ENCODE measurements at places on chromosomes 12 and 14.

- DNase-seq = no peak
Measured at GRCh38 chr14:50272498-50272897, 39.5 kb downstream of the L2HGDH start.

- no peak for DNase-seq
Measured at GRCh38 chr14:36785511-36785910, 123.9 kb downstream of the PAX9 start.

- DNase-seq = no peak
Measured at GRCh38 chr14:38790916-38791315, 312.1 kb downstream of the SEC23A start.

GRCh38 chr14:68685419-68686204 is 107.3 kb downstream of the ZFP36L1 start:
- peak; percentile 67 for DNase-seq

DNA sequence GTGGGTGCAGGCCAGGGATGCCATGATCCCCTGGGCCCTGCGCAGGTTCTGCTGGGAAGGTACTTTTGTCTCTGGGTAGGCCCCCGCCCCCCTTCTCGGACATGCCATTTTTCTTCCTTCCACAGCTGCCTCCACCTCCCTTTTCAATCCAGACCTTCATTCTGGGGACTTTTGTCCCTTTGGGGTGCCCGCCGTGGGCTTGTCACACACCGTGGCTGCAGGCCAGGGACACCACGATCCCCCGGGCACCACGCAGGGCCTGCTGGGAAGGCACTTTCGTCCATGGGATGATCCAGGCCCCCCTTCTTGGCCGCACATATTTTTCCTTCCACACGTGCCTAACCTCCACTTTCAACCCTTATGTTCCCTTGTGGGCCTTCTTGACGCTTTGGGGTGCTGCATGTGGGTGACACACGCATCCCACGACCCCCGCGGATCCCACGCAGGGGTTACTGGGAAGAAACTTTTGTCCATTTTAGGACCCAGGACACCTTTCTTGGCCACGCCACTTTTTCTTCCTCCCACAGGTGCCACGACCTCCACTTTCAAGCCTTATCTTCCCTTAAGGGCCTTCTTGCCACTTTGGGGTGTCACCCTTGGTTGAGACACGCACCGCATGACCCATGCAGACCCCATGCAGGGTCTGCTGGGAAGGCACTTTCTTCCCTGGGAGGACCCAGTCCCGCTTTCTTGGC is 272.5 kb downstream of the ALG10 start:
- no peak for DNase-seq

- DNase-seq = no peak
Measured at GRCh38 chr14:68729556-68729955, 63.3 kb downstream of the ZFP36L1 start.

DNA sequence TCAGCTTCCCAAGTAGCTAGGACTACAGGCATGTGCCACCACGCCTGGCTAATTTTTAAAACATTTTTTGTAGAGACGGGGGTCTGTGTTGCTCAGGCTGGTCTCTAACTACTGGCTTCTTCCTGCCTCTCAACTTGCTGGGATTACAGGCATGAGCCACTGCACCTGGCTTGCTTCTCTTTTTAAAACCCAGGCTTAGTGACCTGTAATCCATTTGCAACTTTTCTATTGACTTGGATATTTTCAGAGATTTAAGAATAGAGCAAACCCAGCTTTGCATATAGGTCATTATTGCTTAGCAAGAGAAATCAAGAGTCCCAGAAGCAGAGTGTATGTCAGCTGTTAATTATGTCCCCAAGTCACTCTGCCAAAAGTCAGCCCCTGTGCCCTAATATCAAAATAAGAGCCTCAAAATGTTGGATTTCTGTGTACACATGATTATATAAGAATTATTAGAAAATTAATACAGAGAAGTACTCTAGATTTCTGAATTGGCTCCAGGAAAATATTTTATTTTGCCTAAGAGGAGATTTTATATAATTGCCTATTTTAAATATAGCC is 24.9 kb downstream of the TCP11L2 start:
- DNase-seq = no peak

DNA sequence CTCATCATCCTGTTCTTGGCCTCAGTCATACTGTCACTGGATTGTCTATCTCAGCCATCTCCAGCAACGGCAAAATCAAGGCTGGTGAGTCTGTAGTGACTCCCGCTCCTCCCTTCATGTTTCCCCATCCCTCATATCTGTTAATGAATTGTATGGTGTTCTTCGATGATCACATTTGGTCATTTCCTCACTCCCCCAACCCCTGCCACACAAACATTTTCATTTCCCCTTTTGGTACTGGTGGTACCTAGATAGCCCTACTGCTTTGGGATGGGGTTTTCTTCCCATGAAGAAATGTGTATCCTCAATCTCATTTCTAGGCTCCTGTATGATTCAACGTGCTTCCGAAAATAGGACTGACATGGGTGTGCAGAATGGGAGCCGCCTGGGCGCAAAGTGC is 2.7 kb upstream of the KLHL33 start:
- DNase-seq = no peak

DNA sequence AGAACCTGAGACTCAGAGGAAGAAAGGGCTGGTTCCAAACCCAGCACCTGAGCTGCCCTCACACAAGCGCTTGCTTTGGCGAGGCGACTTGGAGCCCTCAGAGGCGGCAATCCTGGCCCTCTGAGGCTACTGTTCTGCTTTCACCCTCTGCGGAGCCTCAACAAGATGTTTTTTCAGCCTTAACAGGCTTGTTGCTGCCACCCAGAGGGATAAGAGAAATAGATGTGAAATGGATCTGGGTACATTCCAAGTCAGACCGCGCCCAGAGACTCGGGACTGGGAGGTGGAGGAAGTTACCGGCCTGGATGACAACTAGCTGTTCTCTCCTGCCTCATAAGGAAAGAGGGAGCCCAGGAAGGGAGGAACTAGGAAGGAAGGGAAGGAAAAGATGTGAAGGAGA is 89.6 kb downstream of the TTC7B start:
- no peak for DNase-seq

- DNase-seq = no peak
Measured at GRCh38 chr14:100618318-100618693, 31.1 kb upstream of the BEGAIN start.

GRCh38 chr12:90791445-90791844 is 163.5 kb downstream of the CCER1 start:
- DNase-seq = no peak

DNA sequence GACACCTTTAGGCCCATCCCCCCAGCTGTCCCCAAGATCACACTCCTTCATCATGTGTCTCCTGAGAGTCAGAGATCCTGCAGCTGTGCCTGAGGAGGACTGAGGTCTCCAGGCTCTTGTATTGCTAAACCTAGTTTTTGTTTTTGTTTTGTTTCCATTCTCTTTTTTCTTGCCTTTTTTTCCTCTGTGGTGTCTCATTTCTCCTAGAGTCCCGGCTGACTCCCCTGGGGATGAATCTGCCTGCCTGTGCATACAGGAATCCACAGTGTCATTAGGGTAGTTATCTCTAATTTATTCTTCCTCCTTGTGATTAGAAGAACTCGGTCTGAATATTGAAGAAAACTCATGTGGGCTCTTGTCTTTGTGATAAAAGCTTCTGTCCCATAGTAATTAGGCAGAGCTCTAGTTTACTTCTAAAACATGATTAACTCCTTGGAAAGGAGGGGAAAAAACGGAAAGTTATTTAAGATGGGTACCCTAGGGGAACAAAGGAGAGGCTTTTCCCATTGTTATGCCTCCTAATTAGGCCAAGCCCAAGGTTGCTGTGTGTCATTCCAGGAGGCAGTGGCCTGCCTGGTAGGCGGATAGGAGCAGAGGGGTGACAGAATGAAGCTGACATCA is 343.2 kb downstream of the ZFP36L1 start:
- DNase-seq = no peak

GRCh38 chr12:108333898-108334699 is 5.0 kb downstream of the CMKLR1 start:
- DNase-seq = no peak

DNA sequence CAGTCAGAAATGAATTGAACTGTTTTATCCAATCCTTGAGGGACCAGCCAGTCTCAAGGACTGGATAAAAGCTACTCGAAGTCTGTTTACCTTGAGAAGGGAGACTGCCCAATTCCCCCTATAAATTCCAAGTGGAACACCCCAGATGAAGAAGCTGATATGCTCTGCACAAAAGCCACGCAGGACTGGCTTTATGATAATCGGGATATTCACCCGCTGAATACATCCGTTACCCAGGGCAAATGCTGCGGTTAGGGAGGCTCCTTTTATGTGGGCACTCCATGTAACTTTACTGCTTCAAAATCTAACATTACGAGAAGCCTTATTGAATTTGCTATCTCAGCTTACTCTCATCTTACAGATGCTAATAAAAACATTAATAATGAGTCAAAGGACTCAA is 119.1 kb downstream of the DENND5B start:
- DNase-seq = no peak

DNA sequence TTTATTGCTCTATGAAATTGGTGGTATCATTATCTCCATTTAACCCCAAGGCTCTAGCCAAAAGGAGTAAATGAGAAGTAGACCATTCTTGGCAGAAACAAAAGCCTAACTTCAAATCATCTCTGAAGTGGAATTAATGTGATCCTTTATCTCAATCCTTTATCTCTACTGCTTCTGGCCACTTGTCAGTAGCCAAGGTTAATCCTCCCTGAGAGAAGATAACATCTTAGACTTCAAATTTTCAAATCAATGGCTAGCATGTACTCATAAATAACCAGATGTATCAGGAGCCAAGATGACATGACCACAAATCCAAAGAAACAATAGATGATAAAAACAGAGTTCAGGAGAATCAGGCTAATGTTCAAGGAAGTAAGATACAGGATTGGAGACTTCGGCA is 123.1 kb upstream of the RASSF8 start:
- no peak for DNase-seq

- no peak for DNase-seq
Measured at GRCh38 chr12:88642675-88643431, 62.6 kb upstream of the KITLG start.

DNA sequence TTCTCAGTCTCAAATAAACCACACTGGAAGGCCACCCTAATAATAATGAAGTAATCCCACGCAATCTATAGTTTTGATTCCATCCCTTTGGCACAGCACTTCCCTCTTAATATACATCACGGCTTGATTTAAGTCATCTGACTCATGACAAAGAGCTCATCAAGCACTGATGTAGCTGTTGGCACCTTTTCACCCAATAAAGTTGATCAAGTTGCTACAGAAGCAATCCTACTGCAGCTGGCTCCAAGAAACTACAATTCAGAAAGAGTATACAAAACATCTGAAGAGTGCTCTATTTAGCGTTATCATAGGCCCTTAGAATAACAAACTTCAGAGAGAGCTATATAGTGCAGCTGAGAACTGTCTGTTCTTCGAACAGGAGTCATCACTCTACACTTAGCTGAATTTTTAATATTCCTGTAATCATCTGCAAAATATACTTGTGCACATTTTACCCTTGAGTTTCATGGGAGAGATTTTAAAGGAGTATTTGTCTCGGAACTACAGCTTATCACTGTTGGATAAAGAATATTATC is 94.9 kb downstream of the OSBPL8 start:
- DNase-seq = no peak

DNA sequence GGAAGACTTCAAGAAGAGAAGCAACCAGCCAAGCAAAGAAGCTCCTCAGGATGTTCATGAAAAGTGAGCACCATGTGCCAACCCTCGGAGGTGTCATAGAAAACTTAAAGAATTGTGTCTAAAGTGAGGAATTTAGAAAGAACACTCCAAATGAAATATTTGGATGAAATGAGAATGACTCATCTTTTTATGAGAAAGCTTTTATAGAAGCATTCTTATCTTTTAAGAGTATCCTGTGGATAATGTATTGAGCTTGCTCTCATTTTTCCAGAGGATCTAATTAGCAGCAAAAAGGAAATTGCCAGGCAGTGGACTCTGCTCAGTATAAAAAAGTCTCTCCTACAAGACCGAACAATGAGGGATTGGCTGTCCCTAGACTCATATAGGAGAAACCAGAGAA is 454.9 kb downstream of the LRIG3 start:
- DNase-seq = no peak

DNA sequence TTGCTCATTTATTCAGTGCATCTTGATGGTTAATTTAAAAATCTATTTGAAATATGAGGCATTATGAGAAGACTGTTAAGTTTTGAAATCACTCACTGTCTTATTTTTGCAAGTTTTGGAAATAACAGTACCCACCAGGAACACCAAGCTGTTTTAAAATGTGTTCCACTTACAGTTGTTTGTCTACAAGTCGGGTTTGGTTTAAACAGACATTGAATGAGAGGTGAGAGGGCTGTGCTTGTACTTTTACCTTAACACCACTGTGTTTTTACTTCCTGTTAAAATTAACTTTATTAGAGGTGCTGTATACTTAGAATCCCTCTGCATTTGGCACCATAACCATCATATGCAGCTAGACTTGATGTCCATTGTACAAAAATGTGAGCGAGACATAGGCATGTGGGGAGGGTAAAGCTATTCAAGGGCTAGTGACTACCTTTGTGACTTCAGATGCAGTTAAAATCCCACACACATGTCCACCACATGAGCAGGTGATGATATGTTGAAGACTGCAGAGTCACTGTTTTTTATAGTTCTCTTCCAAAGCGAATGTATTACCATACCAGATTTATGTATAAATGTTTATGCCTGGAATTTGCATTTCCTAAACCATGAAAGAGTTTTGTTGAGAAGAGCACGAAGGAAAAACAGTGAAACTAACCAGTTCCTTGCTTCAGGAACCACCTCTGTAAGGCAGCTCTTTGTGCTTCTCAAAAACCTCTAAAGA is 12.9 kb downstream of the ELK3 start:
- DNase-seq = no peak

GRCh38 chr12:5708371-5708770 is 236.7 kb downstream of the ANO2 start:
- DNase-seq = no peak

- DNase-seq = no peak
Measured at GRCh38 chr14:31362746-31363145, 57.6 kb downstream of the HEATR5A start.

Data from T-cell (primary cell).